ENCODE measurements at places on chromosomes 11 and 22. TPM values are rescaled to one million over a fixed set of nuclear protein-coding genes. Genes with fewer than 3 reads are reported as not detected.

The MLC1 gene
- not detected for polyA plus RNA-seq

The THOC5 gene
- 23.1 TPM for polyA plus RNA-seq

The KRTAP5-11 gene
- not detected for polyA plus RNA-seq

The CYB5R2 gene
- polyA plus RNA-seq, result 8.2 TPM

The LRRC4C gene
- polyA plus RNA-seq, result 0.26 TPM

The CD82 gene
- 59.3 TPM for polyA plus RNA-seq

The MS4A4A gene
- polyA plus RNA-seq, result 6.3 TPM
